Stromal cell of bone marrow (primary cell): ENCODE measurements at places on chromosomes 1 and 21.

GRCh38 chr1:197222780-197223179 lies 45.3 kb upstream of the CRB1 start:
- no peak for DNase-seq

DNA sequence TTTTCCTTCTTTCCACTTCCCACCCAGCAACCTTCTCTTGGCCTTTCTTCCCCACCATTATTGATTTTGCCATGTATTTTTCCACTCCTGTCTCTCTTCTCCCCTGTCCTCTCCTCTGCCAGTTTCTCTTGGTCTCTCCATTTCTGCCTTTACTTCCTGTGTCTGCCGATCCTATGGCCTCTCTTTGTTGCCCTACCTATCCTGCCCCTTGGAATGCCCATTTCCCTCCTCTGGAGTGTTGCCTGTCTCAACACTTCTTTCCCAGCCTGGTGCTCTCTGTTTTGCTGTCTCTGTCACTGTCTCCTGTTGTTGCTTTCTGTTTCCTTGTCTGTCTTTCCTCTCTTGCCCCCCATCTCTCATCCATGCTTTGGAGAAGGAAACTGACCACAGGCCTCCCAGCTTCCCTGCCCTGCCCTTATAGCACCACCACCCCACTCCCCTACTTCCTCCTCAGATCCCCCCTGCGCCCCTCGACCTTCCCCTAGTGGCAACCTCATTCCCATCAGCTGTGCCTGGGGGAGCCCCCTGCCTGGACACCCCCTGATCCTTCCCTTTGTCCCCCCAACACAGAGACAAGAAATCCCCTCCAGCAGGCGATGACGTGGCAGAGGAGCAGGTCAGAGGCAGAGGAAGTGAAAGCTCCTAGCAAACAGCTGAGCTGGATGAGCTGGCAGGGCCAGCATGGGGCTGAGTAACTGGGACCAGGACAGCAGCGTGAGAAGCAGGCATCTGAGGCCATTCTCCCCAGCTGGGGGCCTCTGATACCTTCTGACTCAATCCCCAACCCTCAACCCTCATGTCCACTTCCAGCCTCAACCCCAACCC lies 6.6 kb upstream of the ETV3L start:
- DNase-seq = peak; percentile 77

DNA sequence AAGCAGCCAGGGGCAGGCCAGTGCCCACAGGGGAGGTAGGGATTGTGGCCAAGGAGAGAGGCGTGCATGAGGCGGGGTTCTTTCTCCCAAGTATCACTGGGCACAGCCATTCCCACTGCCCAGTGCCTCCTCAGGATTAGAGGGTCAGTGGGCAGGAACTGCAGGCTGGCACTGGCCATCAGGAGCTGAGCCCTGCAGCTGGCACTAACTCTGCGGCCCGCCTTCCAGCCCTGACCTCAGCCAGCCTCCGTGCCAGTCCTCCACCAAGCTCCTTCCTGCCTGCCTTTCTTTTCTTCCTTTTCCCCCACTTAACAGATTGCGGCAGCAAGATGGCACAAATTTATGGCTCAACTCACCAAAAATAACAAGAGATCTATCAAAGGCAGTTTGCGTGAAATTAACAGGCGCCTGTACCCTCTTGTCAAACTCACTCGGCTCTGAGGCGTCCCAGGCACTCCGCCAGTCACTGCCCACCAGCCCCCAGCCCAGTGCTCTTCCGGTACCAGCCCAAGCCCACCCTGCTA lies 11.1 kb downstream of the ADGRB2 start:
- no peak for DNase-seq

DNA sequence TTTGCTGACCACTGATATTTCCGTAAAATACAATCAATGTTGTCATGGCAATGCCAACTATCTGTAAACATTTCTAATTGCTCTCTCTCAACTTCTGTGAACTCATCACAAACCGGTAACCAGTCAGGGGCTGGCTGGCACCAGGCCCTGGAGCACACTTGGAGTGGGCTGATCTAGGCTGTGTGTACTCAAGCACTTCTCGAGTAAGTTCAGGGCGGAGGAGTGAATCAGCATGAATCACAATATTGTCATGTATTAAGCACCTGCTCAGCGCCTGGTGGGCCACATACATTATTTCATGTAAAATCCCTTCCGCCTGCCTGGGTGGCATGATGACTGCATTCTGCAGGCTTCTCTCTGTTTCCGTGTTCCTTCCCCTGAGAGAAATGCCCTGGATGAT lies 212.4 kb downstream of the FOXD2 start:
- peak; percentile 33 for DNase-seq

- DNase-seq = no peak
These were observed 6.4 kb downstream of the XCL1 start for GRCh38 chr1:168582688-168583336.

- DNase-seq = no peak
These were observed 33.1 kb downstream of the KIAA0319L start for GRCh38 chr1:35524106-35524505.

- DNase-seq = no peak
These were observed 223.5 kb downstream of the RHOU start for GRCh38 chr1:228958741-228959140.

GRCh38 chr21:27250366-27250765 lies 283.5 kb upstream of the ADAMTS5 start:
- no peak for DNase-seq

DNA sequence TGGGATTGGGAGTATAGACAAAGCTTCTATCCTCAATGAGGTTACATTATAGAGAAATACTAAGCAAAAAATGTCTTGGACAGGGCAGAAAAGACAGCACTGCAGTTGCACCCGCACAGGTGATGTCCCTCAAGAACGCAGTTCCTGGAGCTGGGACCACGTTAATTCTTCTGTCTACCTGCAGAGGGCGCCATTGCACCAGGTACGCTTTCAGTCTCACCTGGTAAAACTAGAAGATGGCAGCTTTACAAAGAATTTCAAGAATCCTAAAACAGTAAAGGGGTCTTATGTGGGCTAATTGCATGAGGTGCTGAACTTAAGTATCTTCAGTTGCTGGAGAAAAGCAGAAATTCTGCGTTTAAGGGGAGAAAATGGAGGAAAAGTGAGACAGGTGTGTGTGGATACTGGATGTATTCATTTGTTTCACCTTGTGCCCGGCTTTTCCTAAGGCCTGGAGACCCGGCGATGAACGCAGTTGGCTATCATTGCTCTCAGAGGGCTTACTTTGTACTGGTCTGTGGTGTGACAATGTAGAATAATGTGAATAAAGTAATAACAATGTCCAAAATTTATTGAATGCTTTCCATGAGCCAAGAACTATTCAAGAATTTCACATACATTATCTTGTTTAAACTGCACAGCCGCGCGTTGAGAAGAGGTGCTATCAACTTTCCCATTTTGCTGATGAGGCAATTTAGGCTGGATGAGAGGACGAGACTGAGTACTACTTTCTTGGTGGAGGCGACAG lies 276.3 kb upstream of the GREM2 start:
- DNase-seq = no peak

GRCh38 chr1:212241501-212241900 lies 43.7 kb upstream of the PPP2R5A start:
- DNase-seq = no peak

DNA sequence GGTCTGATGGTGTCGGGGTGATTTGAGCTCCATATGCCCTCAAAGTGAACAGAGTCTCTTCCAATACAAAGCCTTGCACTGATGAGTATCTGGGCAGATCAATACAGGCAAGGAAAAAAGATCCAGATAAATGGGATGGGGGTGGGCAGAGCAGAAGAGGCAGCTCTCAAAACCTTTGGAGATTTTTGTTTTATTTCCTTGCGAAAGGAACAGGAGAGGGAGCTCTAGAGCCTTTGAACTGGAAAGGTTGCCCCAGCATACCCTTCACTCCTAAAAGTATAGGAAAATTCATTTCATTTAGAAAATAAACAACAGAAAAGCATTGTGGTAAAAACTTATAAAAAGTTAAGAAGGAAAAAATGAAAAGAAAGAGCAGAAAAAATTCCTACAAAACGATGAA lies 31.4 kb upstream of the OLIG2 start:
- peak; percentile 7 for DNase-seq

- DNase-seq = no peak
These were observed 4.9 kb downstream of the TRIM46 start for GRCh38 chr1:155178441-155179111.

- no peak for DNase-seq
These were observed 23.7 kb upstream of the COG2 start for GRCh38 chr1:230618537-230618936.

GRCh38 chr1:44644806-44645205 lies 29.5 kb downstream of the TMEM53 start:
- DNase-seq = no peak

DNA sequence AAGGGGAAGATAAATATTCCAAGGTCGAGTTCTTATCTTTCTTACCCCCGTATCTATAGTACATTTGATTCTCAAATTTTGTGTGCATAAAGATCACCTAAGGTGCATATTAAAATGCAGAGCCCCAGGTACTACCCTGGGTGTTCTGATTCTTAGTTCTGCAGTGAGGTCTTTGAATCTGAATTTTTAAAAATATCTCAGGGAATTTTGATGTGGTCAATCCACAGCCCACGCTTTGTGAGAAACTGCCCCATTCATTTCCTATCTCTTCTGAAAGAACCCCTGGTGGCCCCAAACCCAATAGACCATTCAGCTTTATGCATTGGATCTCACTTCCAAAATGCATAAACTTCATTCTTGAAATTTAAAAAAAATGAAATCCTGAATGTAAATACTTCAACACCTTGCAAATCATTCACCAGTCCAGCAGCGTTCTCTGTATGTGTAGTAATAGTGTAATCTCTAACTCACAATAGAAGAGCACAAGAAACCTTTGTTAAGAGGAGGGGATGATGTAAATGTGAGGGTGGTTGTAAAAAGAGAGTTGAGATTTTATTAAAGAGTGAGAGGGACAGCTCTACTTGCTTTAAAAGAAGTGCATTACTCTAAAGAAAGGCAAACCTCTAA lies 108.8 kb upstream of the ZP4 start:
- no peak for DNase-seq

DNA sequence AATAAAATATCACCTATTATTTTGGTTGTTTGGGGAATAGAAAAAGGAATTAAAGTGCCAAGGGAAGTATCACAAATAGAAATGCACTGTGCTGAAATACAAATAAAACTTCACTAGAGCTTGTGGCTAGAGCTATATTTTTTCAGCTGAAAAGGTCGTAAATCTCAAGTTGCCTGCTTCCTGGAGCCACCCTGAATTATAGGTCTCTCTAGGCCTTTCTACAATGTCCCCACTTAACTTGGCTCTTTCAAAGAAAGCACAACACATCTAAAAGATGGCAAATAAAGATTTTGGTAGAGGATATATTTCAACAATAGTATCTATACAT lies 5.0 kb upstream of the RNF2 start:
- no peak for DNase-seq

GRCh38 chr1:43344267-43344850 lies 6.7 kb downstream of the MPL start:
- DNase-seq = no peak

DNA sequence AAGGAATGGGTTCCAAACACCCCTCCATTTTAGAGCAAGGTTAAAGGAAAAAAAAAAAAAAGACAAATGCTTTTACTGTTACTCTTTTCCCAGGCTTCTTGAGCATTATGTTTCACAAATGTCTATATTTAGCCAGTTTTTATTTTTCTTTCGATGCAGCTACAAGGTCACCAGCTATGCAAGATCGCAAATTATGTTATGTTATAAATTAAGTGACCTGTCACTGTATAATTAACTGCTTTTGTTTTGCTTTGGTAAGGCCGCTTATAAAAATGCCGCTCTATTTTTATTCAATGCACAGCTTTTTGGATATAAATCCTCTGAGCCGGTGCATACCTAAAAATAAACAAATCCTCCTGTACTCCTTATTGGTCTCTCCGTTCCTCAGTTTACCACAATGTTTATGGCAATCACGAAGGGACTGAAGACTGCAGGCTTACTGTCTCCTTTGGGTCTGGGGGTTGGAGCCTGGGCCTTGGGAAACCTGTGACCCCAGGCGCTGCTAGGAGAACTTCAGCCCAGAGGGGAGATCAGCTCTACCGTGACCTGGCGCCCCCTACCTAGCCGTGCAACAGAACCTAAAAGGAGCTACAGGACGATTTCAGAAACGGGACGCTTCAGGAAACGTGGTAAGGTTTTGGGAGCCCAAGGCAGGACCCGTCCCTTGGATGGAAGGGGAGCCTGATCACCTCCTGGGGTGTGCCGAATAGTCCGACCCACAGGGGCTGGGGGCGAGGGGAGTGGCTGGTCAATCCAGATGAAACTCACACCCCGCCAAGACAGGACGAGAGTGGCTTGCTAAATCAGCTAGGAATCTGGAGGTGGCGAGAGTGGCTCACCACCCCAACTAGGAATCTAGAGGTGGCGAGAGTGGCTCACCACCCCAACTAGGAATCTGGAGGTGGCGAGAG lies 101.2 kb upstream of the CD55 start:
- DNase-seq = no peak

GRCh38 chr21:26138615-26139257 lies 31.8 kb downstream of the APP start:
- DNase-seq = no peak

DNA sequence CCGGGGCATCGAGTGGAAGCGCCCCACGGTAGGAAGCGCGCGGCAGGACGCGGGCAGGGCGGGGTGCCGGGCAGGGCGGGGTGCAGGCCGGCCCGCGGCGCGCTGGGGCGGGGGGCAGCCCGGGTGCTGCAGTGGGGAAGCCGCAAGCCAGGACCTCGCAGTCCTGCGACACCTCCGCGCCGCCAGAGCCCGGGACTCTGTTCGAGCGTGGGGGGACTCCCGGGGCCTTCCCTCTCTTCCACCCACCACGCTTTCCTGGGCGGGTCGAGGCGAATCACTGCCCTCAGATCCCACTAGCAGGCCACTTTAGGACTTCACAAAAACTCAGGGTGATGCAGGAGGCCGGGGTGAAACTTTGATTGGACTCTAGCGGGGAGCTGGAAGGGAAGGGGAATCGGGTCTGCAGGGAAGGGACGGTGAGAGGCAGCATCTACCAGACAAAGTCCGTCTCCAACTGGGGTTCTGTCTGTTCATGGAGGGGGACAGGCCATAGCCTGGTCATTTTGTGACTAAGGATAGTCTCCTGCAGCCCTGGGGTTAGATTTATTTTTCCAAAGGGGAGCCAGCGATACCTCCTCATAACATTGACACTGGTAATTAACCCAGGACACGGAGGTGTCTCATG lies 623 bp downstream of the CAPN2 start:
- no peak for DNase-seq

DNA sequence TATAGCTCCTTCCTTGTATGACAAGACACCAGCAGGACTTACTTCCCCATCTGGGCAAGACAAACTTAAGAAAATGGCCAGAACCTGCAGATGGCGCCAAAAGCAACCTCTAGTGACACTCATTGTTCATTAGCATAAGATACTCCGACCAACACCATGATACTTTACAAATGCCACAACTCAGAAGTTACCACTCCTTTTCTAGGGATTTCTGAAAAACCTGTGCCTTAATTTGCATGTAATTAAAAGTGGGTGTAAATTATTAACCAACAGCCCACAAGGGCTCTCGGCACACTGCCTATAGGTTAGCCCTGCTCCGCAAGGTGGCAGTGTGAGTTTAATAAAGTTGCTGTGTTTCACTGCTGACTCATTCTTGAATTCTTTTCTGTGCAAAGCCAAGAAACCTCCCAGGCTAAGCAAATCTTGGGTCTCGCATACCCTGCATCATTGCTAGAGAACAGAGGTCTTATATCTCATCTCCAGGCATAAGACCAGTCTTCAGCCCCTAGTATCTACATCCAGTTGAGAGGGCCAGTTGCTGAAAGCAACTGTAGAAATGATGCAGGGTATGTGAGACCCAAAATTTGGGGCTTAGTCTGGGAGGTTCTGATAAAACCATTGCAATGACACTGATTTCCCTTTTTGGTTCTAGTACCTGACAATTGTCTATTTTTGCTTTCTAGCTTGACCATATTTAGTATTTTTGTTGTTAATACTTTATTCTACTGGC lies 86.4 kb downstream of the FAF1 start:
- DNase-seq = peak; percentile 3
